ENCODE measurements at places on chromosomes 4 and X. TPM values are rescaled to one million over a fixed set of nuclear protein-coding genes. Genes with fewer than 3 reads are reported as not detected.

The CT45A5 gene
- total RNA-seq = not detected

The GPRIN3 gene
- total RNA-seq = 0.36 TPM

The WDR17 gene
- 0.48 TPM for total RNA-seq

The AMBN gene
- total RNA-seq = not detected

The NDST3 gene
- not detected for total RNA-seq

The ODAM gene
- not detected for total RNA-seq

The KIT gene
- total RNA-seq = 5.0 TPM

The PRAF2 gene
- 4.8 TPM for total RNA-seq

The SYN1 gene
- total RNA-seq = 0.16 TPM

The RBMX2 gene
- 11.4 TPM for total RNA-seq

The TMEM131L gene
- total RNA-seq = 14.7 TPM

DNA sequence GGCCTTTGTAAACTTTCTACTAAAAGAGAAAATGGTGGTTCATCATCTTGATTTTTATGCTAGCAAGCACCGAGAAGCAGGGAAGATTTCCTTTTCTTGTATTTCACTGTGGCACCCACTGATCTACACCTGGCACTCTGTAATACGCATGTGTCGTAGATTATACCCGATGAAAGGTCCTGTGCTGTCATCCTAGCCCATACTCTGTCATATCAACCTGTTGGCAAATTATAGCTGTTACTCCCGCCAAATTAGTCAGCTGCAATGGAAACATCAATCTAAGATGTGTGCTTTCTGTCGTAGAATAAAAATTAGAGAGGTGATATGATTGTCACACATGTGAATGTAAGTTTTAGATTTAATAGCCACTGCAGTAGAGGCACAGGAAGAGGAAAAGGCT lies 263.4 kb upstream of the PITX2 start:
- no peak for ATAC-seq

GRCh38 chrX:44874420-44875184 lies 1.6 kb downstream of the KDM6A start:
- ATAC-seq = no peak

DNA sequence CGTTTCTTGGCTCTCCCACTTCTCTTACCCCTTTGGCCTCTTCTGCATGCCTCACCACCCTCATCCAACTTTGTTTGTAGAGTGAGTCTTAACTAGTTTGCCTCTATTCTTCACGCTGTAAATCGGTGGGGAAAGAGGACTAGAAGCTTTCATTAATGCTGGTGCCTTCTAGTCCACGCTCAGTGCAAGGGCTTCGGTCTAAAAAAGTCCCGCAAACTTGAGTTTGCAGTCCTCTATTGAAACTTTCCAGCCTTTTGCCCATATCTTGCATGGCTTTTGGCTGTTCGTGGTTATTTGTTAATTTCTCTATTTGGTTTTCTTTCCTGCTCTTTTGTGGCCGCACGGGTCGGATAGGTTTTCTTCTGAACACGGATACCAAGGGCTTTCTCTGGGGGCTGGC lies 868 bp downstream of the DACH2 start:
- ATAC-seq = no peak

DNA sequence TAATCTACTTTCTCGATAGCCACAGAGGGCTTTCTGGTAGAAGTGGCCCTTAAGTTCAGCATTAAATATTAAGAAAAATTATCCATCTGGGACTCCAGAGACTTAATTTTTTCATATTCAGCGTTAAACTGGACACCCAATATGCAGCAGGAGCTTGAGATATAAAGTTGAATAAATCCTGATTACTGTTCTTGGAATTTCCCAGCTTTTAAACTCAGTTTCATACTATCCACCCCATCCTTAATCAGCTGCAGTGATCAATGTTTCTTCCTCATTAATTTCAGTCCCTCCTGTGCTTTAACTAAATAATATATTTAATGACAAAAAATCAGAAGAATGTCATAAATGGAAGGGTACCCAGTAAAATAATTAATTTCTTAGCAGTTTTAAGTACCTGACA lies 3.6 kb upstream of the FBXL5 start:
- ATAC-seq = no peak

GRCh38 chr4:145487631-145488030 lies 6.0 kb downstream of the SMAD1 start:
- ATAC-seq = peak; percentile 64

GRCh38 chr4:41687971-41688370 lies 60.6 kb downstream of the PHOX2B start:
- no peak for ATAC-seq

GRCh38 chr4:99723612-99724011 lies 66.0 kb upstream of the C4orf54 start:
- ATAC-seq = peak; percentile 99

DNA sequence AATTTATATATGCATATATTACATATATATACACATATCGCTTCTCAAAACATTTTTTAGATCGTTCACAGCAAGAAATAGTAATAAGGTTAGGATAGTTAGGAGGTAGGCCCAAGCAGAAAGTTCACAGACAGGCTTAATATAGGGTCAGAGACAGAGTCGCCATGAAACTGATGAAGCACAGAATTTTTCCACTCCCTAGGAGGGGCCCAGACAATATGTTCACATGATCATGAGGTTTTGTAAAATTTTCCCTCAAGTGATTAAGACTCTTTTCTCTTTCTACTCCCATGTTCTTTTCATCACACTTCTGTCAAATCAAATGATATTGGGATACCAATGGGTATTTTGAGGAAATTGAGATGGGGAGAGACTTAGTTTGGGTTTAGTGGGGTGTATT lies 5.2 kb upstream of the ENAM start:
- ATAC-seq = no peak

- ATAC-seq = peak; percentile 89
Measured at GRCh38 chr4:80184053-80184824, 13.1 kb upstream of the PRDM8 start.

DNA sequence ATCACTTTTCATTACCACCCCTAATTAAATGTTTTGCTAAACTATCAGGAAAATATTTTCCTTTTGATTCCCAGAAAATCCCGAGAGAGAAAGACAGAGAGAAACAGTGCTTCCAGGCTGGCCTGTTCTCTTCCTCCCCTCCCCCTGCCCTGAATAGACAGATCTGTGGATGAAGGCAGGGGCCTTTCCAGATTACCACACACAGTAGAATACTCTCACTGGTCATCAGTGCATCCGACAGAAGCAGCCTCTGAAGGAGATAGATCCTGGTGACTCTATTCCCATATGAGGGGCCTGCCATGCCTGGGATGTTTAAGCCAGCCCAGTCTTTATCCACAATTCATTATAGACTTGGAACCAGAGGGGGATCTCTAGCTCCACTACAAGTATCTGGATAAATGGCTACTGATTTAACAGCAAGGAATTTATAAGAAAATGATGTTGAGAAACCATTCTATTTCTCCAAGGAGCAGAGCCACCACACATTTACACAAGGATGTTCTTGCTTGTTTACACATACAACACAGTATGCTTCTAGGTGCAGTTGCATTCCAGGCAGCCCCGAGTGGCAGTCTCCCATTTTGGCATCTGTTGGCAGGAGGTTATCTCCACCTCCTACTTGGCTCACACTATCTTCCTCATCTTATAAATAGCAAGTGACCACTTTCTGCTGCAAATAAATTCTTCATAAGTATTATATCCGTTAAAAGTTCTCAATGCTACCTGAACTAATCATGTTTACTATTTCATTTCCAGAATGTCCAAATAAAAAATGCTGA lies 115.8 kb downstream of the HS6ST2 start:
- ATAC-seq = no peak

GRCh38 chr4:84962102-84962501 lies 4.4 kb downstream of the WDFY3 start:
- no peak for ATAC-seq

DNA sequence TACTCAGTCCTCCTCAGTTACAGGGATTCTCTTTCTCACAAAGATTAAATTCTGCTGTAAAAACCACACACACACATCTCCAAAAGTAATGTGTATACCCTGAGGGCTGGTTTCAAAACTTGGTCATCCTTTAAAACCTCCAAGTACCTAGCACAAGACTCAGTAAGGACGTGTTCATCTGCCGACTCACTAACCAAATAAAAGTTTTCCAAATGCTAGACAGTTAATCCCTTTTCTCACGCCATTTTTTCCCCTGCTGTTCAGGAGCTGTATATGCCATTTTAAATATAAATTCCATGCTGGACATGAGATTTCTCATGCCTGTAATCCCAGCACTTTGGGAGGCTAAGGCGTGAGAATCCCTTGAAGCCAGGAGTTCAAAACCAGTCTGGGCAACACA lies 3.9 kb upstream of the SAT1 start:
- no peak for ATAC-seq

GRCh38 chr4:87118826-87119225 lies 101.6 kb downstream of the KLHL8 start:
- no peak for ATAC-seq

- ATAC-seq = no peak
Measured at GRCh38 chrX:153537526-153538295, 20.3 kb downstream of the ATP2B3 start.

DNA sequence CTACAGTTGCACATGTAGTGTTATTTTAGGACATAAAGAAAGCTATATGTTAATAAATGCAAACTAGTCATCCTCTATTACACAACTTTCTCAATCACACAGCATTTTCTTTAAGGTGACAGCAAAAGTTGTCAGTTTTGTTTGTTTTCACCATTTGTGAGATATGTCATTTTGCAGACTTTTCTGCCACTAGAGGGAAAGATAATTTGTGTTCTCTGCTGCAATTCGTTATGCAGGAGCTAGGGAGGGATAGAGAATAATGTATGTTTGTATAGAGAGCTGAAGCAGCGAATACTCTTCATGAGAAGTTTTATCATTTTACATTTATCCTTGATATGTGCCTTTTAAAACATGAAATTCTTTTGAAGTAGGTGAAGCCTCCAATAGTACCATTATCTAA lies 670.6 kb upstream of the ATOH1 start:
- no peak for ATAC-seq

DNA sequence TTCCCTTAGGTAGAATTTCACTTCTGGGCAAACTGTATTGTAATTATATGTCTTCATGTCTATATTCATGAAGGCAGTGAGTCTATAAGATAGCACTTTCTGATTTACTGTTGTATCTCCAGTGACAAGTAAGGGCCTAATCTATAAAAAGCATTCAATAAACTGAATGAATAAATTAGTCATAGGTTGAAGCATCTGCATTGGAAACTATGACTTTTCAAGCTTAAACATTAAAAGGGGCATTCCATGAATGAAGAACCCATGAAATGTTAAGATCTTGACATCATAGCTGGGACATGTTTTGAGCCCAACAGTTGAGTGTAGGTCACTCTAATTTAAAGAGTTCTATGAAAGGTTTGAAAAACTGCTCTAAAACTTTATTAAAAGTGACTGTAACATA lies 159.3 kb upstream of the LCORL start:
- no peak for ATAC-seq

- ATAC-seq = no peak
Measured at GRCh38 chr4:87975466-87975865, at the start of gene SPP1. Gene SPP1, plus strand, starts transcription at chr4:87975714. Its CDS starts 1,182 bp downstream, at chr4:87976896.

- ATAC-seq = no peak
Measured at GRCh38 chr4:56200275-56200674, 187.0 kb downstream of the AASDH start.

DNA sequence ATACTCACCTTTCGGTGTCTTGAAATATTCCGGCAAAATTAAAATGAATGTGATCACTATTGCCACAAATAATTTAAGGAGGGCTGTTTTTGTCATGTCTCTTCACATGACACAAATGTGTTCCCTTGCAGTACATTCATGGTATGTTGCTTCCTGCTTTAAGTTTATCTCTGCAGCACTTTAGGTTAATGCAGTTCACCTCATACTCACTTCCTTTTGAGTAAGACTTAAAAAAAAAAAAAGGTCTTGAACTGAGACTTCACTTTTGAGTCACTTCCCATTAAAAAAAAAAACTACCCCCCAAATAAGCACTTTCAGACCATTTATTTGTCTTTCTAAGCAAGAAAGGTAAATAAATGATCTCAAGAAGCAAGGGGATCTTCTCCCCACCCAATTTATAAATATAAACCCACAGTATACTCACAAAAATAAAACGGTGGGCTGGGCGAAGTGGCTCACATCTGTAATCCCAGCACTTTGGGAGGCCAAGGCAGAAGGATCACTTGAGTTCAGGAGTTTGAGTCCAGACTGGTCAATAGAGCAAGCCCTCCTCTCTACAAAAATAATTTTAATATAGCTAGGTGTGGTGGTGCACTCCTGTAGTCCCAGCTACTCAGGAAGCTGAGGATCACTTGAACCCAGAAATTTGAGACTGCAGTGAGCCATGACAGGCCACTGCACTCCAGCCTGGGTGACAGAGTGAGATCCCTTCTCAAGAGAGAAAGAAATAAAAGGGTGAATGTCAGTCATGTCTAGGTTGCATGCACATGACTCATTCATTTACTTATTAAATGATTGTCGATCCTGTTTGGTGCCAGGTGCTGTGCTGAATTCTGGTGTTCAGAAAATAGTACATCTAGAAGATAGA lies at the start of gene TMEM156:
TSS of gene TMEM156 (minus strand) at position 192 of the 868 bp plus-strand sequence. CDS start at position 96, 96 bp downstream.
- ATAC-seq = peak; percentile 80

DNA sequence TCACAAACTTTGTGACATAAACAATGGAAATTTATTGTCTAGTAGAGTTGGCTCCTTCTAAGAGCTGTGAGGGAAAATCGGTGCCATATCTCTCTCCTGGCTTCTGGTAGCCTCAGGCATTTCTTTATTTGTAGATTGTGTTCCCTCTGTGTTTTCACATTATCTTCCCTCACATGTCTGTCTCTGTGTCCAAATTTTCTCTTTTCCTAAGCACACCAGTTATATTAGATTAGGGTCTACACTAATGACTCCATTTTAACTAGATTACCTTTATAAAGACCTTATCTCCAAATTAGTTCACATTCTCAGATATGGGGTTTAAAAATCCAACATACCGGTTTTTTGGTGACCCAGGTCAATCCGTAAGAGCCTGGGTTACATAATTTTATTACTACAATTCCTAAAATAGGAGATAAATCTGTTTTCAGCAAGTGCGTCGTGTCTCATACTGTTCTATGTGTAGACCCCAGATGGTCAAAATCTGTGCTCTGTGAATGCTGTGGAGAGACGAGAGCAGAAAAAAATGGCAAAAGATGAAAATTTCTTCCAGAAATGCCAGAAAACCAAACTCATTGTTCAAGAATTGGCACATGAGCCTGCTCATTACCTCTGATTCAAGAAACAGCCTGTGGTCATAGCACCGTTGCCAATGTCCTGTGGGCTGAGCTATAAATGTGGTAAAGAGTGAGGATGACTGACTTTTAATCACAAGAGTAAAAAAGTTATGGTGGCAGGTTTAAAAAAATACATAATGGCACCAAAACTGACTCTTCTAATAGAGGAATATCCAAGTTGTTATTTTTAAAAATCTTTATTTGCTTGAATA lies 574.7 kb downstream of the PCDH7 start:
- no peak for ATAC-seq

- no peak for ATAC-seq
Measured at GRCh38 chrX:42102586-42103282, 179.4 kb upstream of the CASK start.

- no peak for ATAC-seq
Measured at GRCh38 chr4:171478181-171478580, 335.0 kb upstream of the GALNTL6 start.

DNA sequence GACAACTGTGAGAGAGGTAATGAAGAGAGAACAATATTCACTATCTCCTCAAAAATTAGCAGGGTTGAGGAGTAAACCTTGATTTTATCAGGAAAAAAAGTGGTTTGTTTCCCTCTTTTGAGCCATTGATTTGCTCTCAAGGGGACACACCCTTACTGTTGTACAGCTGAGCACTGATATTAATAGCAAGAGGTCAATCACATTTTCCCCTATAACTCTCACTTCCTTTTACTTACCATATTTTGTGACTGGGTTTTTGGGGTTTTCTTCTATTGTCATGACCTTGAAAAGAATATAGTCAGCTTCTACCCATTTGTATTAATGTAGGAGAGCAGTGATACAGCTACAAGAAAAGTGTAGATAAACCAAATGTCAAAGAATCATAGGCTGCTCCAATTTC lies 70.2 kb upstream of the LONRF3 start:
- no peak for ATAC-seq

Data from esophagus mucosa (tissue), 1 donor.